ENCODE measurements at places on chromosomes 16 and 17. TPM values are rescaled to one million over a fixed set of nuclear protein-coding genes. Genes with fewer than 3 reads are reported as not detected.

The KCNJ2 gene
- total RNA-seq: 10.8 TPM

DNA sequence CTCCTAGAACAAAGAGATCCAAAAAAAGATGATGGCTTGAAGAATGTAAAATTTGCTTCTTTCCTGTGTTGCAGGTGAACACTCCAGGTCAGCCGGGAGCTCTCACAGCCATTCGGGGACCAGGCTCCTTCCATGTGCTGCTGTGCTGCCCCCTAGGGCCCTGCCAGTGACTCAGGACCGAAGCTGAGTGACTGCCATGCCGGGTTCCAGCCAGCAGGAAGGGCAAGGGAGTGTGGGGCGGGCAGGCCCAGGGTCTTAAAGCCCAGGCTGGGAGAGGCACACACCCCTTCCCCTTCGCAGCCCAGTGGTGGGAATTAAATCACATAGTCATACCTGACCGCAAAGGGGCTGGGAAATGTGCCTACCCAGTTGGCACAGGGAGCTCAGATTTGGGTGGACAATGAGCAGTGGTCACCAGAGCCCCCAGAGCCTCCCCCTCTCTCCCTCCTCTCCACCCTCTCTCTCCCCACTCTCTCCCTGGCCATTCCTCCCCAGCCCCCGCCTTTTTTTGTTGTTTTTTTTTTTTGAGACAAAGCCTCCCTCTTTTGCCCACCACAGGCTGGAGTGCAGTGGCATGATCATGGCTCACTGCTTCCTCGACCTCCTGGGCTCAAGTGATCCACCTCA lies 11.5 kb downstream of the EPOP start:
- H3K27ac ChIP-seq: no peak overlapping the region
- H3K4me3 ChIP-seq: no peak overlapping the region
- no peaks in the 10 kb centered on the region for H3K27me3 ChIP-seq
- DNase-seq: no peak
- no peaks in the 10 kb centered on the region for H3K36me3 ChIP-seq

- H3K4me1 ChIP-seq: peaks cover 6% of the 10 kb centered on the region
- no peaks in the 10 kb centered on the region for H3K27me3 ChIP-seq
- no peak overlapping the region for H3K27ac ChIP-seq
- no peak for DNase-seq
- peaks cover 20% of the 10 kb centered on the region for H3K36me3 ChIP-seq
These were observed 10.2 kb downstream of the RNF213 start for GRCh38 chr17:80270836-80271235.

The PRR29 gene
- not detected for total RNA-seq

GRCh38 chr16:53995378-53995777 lies 291.2 kb downstream of the IRX3 start:
- no peak overlapping the region for H3K27ac ChIP-seq
- peaks cover 39% of the 10 kb centered on the region for H3K4me1 ChIP-seq
- DNase-seq: no peak

- H3K4me3 ChIP-seq: peak overlapping the region; percentile 45
- H3K4me1 ChIP-seq: peaks cover 18% of the 10 kb centered on the region
- no peak for DNase-seq
- no peaks in the 10 kb centered on the region for H3K36me3 ChIP-seq
These were observed 1.1 kb upstream of the DOC2A start for GRCh38 chr16:30011714-30012504.

The HOXB4 gene
- 1.5 TPM for total RNA-seq

Data from vagina (tissue), 2 donors.